ENCODE measurements at places on chromosomes 2 and 18.

DNA sequence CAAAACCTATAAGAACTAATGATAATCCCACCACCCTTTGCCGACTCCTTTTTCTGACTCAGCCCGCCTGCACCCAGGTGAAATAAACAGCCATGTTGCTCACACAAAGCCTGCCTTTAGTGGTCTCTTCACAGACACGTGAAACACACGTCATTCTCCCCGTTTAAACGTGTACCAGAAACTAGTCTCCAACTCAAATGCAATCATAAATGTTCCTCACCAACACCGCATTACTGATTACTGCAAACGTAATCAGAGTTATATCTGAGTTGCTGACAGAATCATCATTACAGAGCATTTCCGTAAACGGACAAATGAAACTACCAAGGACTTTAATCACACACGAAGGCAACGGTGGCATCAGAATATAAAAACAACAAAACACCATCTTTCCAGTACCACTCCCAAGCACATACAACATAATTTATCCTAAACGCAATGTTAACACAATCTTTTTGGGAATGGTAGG, 1.9 kb downstream of the CLK1 start:
- peak; percentile 86 for DNase-seq

DNA sequence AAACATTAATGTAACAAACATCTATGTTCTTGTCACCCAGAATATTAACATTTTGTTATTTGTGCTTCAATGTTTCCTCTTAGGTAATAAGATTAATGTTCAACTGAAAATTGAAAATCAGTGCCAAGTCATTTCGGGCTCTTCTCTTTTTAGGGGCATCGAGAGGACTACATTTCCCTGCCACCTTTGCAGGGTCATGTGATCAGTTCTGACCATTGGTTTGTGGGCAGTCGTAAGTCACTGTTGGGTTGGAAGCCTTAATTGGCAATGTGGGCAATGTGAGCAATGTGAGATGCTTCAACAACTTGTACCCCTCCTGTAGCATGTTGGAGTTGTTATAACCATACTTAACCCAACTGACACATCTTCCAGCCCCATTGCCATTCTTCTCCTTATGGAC, 10.1 kb upstream of the CYRIA start:
- DNase-seq, result no peak

GRCh38 chr2:11525762-11526161, 8.1 kb upstream of the GREB1 start:
- no peak for DNase-seq

DNA sequence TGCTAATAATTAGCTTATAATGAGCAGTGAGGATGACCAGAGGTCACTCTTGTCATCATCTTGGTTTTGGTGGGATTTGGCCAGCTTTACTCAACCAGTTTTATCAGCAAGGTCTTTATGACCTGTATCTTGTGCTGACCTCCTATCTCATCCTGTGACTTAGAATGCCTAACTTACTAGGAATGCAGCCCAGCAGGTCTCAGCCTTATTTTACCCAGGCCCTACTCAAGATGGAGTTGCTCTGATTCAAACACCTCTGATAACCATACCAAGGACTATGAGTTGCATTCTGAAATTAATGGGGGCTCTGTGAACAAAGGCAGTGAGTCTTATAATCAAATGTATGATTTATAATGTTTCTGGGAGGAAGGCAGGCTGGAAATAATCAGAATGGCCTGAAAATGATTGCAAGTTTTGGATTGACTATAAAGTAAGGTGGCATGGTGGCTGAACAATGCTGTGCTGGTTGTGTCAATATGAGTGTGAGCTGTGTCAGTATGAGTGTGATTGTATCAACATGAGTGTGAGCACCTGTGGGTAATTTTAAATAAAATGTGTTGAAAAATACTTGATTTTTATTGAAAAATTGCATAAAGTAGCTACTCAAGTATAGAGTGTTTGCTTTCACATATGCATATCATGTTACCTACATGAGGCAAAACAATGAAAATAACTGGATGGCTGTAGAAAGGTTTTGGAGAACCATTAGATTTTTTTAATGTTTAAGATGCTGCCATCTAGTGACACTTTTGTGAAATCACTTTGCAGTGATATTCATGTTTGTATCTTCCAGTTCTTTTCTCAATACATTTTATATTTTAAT, 103.0 kb downstream of the KYNU start:
- DNase-seq, result peak; percentile 56

GRCh38 chr2:43851011-43851980, 12.5 kb downstream of the ABCG8 start:
- no peak for DNase-seq

DNA sequence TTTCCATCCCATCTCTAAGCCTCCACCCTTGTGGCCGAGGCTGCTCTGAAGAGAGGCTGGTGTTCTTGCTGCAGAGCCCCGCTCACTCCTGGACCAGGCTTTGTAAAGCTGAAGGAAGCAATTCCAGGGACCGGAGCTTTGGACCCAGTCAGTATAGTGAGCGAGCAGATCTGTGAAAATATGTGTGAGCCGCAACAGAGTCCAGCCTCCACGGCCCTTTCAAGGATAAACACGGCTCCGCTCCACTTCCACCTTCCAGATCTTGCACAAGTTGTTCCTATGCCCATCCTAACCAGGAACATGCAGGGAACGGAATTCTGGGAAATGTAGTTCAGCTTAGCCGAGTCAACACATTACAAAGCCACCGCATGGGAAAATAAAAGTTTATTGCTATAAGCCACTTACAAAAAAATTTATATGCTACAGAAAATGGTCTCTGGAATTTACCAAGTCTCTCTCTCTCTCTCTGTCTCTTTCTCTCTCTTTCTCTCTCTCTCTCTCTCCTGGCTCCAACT, 151.7 kb upstream of the ZNF521 start:
- no peak for DNase-seq

DNA sequence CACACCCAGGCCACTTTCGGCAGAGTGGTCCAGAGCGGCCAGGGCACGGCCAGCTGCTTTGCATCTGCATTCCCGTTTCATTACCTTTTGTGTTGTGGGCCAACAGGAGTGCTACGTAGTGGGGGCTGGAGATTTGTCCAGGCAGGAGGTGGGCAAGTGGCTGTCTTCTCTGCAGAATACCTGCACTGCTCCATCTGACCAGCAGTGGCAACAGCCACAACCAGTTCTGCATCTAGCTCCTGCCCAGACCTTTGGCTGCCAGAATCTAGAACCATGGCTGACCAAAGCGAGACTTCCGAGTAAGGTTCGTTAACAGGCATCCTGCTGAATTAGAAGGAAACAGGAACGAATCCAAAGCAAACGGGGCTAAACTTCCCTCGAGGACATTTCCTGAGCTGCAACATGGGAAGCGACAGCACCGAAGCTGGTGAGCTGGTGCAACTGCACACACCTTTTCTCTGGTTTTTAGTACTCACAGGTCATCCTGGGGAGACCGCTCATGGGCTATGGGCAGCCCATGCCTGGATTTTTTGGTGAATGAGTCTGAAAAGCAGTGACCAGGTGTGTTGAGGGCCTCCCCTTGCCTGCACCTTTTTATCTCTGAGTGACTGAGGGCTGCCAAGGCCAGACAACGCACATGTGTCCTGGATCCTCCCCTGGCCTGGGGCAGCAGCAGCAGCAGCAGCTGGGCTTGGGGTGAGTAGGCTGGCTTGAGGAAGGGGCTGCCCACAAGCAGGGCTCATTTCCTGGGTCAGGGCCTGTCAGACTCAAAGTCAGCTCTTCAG, 10.5 kb downstream of the GDF7 start:
- peak; percentile 14 for DNase-seq

DNA sequence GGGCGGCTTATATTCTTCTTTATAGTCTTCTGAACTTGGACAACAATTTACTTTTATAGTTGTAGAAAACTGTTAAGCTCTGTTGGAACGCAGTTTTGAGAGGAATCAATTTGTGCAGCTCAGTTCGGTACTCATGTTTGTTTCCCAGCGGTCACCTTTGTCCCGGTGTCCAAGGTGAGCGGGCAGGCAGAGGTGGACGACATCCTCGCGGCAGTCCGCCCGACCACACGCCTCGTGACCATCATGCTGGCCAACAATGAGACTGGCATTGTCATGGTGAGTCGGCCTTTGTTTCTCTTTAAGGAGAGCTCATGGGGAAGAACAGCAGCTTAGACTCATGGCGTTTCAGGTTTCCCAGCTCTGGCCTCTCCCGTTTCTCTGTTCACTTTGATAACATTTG, 18.6 kb upstream of the ESPNL start:
- no peak for DNase-seq

- DNase-seq, result no peak
Observed at GRCh38 chr2:124664363-124664762, 639.3 kb downstream of the CNTNAP5 start.

DNA sequence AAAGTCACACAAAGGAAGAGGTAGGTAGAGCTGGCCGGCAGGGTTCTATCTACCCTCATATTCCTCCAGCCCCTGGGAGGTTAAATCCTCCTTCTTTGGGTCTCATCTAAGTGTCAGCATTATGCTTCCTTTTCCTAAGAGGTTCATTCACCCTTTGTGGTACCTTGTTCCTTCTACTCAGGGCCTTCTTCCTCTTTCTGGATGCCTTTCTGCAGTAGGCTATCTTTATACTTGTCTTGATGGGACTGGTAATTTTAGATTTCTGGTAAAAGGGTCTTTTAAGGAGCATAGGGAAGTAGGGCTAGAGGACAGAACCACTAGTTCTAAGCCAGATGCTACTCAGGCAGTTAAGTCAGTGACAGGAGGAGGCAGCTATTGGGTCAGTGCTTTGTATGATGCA, 13.7 kb upstream of the TNP1 start:
- DNase-seq, result no peak

DNA sequence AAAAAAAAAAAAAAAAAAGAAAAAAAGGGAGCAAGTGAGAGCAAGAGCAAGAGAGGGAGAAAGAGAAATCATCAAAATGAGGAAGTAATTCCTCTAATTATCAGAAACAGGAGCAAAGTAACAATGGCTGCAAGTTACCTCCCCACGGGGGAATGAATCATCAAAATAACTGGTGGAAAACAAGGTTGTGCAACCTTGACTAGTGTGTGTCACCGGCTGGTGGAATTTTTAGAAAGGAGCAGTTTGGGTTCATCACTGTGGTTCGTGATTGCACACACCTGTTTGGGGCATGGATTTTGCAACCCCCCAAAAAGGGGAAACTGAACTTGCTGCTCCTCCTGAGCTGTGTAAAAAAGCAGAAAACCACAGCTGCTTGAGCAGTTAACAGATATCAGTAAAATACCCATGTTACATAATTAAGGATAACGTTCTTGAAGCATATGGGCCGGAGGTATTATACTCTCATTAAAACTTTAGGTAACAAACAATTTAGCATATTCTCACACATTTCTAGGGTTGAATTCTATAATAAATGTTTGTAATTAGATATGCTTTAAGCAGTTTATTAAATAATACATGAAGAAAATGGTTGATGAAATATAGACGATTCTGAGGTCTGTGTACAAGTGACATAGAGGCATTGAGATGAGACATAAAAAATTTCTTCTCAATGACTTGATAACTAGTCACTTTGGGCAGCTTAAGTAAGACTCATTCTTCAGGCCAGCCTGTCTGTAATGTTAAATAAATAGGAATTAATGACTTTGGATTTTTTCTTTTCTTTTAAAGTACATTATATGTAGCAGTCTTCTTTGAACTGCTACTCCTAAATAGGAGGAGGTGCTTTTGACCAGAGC, 184.2 kb upstream of the ZEB2 start:
- DNase-seq, result no peak

DNA sequence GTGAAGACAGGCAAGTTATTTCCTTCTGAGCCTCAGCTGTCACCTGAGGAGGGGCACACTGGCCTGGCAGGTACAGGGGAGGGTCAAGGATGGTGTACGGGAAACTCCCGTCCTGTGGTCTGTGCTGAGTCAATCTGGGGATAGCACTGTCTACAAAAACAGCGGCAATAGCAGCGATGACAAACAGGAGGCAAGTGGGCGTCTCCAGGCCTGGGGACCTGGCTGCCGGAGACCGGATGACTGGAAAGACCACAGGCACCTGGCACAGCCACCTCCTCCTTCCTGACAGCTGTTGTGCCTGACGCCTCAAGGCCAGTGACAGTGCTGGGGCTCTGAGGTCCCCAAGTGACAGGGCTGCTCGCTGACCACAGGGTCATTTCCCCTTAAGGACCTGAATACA, 202.1 kb upstream of the HS6ST1 start:
- DNase-seq, result no peak

DNA sequence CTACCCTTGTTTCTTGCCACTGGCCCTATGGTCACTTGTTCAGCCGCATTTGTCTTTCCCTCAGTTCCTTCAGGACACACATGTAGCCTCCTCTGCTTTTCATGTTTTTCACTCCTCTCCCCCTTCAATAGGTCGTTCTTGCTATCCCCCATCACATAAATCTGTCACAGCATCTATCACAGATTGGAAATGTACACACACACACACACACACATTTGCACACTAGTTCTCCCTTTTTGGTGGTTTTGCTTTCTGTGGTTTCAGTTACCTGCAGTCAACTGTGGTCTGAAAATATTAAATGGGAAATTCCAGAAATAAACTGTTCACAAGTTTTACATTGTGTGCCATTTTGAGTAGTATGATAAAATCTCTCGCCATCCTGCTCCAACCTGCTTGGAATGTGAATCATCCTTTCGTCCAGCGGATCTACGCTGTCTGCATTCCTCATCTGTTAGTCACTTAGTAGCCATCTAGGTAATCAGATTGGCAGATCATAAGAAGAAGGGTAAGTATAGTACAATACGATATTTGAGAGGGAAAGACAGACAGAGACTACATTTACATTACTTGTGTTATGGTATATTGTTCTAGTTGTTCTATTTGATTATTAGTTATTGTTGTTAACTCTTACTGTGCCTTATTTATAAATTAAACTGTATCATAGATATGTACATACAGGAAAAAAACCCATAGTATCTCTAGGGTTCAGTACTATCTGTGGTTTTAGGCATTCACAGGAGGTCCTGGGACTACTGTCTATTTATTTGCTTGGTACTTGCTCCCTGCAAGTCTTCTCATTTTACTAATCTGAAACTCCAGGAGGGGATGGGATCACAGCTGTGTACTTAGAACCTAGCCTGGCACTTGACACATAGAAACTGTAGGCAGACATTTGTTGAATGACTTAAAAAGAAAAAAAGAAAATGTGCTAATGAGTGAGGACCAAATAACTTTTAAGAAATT, 86.1 kb upstream of the PNPT1 start:
- DNase-seq, result peak; percentile 76

- DNase-seq, result no peak
Observed at GRCh38 chr2:112665113-112665780, 19.5 kb downstream of the SLC20A1 start.

GRCh38 chr2:226773291-226773690, 26.3 kb downstream of the IRS1 start:
- DNase-seq, result no peak

DNA sequence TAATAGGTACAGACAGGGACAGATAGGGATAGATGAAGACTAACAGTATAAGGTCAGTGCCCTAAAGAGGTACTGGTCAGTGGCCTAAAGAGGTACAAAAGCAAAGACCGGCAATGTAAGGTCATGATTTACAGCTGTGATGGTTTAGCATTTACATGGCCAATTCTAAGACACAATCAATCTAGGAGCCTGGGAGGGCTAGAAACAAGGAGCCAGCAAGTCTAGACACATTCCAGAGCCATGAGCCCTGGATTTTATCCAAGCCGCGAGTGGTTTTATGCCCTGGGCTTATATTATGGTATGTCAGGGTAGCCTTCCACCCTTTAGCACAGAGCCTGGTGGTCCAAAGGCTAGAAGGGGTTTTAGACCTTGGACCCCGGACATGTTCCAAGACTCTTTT, 124.2 kb downstream of the CBLN2 start:
- no peak for DNase-seq

Data from RKO (cell line).